ENCODE measurements at places on chromosomes 11 and 22.

DNA sequence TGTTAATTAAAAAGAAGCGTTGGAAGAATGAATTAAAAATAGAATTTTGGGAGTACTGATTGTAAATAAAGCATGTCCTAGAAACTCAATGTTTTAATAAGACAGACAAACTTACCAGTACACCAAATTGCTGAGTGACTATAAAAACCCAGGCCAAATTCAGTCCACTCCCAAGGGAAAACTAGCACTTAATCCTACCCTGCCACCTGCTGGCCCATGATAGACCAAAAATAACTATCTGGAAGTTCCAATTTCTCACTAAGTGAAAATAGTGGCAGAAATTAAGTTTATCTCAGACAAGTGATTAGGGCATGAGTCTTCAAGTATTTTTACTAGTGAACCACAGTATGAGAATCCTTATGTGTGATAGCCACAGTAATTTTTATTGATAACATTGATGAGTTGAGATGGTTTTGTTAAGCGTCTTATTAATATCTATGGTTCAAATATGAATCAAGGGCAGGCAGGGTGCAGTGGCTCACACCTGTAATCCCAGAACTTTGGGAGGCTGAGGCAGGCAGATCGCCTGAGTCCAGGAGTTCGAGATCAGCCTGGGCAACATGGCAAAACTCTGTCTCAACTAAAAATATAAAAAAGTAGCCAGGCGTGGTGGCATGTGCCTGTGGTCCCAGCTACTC lies 9.8 kb upstream of the DDX10 start:
- no peak for DNase-seq

DNA sequence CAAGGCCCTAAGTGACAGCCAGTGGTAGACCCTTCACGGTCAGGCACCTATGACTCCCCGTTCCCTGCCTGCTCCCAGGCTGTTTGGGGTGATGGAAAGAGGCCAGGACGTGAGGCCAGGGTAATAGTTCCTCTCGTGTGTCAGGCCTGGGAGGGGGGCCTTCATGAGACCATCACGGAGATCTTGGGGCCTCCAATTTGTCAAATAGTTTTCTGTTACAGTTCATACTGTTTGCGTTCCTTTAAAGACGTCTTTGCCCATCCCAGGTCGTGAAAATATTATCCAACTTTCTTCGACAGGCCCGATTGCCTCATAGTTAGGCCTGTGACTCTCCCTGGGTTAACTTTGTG lies 62.2 kb upstream of the KCNQ1OT1 start:
- DNase-seq, result no peak

DNA sequence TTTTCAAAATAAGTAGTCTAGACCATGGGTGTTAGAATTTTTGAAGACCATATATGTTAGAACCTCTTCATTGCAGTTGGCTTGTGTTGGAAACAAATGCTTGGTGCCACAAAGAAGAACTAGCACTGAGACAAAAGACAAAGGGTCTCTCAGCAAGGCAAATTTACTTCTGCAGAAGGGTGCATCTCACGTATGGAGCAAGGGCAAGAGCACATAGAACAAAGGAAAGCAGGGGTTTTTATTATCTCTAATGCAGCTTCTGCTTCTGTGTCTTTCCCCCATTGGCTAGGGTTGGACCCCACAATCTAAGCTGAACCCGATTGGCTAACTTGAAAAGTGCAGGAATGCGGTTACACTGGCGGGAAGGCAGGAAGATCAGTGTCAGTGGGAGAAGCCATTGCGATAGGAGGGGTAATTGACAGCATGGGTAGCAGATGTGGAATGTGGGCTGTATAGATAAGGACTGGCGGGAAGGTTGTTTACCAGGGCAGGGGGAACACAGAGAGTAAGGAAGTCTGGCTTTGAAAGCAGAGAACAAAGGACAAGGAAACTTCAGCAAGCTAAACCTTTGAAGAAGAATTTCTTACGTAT lies 9.2 kb upstream of the RBMXL2 start:
- DNase-seq, result no peak

GRCh38 chr22:21948824-21949568 lies 3.7 kb downstream of the PPM1F start:
- no peak for DNase-seq
